ENCODE measurements at places on chromosomes 1 and 21. TPM values are rescaled to one million over a fixed set of nuclear protein-coding genes. Genes with fewer than 3 reads are reported as not detected.

Gene C1orf141
- not detected for total RNA-seq

Gene SYDE2
- total RNA-seq: 2.9 TPM

Gene PLA2G2C
- total RNA-seq: not detected

DNA sequence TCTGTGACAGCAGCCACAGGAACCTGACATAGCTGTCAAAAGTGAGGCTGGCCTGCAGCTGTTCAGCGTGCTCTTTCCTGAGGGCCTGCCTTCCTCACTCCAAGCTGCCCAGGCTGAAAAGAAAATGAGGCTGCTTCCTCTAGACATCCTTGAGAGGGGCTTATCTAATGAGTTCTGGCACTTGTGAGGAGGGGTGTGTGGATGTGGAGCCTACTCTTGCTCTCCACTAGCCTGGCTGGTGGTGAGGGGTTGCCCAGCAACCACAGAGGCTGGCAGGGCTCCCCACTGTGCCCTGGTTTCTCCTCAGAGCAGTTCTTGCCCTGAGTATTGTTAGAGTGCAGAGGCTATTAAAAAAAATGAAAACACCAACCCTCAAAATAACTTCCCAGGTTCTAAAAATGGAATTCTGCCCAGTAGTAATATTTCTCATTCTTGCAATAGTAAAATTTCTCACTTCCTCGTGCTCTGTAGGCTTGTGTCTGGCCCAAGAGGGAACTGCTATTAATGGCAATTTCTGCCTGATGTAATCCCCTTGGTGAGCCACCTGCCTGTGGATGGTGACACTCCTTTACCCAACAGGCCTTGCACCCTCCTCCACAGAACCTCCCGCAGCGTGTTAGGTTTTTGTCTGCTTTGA is 52.6 kb upstream of the EPS8L3 start:
- DNase-seq: no peak

DNA sequence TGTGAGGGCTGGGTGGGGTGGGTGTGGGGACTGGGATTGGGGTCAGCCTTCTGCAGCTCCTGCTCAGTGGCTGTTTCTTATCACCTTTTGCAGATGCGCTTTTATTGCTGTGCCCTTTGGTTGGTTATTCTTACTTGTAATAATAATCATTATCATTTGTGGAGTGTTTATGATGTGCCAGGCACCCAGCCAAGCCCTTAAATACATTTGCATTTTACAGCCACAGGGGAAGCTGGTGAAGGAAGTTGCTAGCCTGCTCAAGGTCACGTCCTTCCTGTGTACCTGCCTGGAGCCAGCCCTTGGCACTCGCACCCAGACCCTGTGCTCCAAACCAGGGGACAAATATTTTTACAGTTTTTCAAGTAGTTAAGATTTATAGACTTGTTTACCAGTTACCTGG is 144.0 kb downstream of the PGBD5 start:
- DNase-seq: no peak

- no peak for DNase-seq
Observed at GRCh38 chr1:228259951-228260350, 52.1 kb downstream of the OBSCN start.

DNA sequence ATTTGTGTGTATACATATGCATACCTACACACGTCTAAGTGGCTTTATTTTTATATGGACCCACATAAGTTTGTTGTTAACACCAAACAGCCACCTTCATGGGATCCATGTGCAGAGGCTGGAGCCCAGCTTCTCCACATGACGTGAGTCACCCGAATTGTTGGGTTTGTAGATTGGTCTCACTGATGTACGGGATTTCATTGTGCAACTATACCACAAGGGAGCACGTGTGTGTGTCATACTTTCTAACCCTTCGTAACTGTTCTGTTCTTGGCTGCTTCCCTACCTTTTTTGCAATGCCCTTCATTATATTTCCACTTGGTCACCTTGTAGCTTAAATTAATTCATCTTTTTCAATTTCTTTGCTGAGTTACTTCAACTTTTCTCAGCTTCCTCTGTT is 21.0 kb downstream of the SPRTN start:
- DNase-seq: no peak
